Activated gamma-delta T cell treated with Interleukin-2 at 50 U/mL for 16 hours (primary cell): ENCODE measurements at places on chromosomes 7 and 10.

DNA sequence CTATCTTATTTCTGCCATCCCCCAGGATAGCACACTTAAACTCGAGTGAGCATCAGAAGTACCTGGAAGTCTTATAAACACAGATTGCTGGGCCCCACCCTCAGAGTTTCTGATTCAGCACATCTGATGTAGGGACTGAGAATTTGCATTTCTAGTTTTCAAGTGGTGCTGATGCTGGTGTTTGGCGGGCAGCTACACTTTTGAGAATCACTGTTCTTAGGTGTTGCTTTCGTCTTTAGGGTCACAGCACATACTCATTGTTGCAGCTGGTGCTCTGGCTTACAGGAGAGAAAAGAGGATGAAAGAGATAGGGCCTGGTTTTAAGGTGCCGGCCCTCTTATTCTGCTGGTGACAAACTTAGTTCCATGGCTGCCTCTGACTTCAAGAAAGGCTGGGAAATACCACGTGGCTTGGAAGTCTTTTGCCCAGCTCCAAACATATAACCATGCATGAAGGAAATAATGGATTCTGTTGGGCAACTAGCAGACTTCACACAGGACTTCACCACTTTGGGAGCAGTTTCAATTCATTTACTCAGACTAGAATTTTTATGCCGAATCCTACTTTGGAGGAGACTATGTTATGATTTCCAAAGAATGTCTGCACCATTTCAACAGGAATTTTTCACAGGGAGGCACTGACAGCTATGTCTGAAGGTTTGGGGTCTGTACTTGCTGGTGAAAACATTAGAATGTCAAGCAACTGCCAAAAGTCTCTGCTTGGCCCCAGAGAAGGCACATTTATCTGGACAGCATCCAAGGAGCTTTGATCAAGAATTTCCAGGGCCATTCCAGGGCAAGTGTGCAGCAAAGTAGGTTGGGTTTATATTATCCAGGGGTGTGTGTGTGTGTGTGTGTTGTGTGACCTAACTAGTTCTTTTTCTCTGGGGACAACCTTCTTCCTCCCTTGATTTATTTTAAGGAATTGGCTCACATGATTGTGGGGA, 6.9 kb upstream of the MINDY4 start:
- DNase-seq: no peak

GRCh38 chr7:68304536-68304935, 1293.7 kb upstream of the AUTS2 start:
- DNase-seq: no peak

- no peak for DNase-seq
Observed at GRCh38 chr10:98270073-98270740, 2.2 kb upstream of the LOXL4 start.

DNA sequence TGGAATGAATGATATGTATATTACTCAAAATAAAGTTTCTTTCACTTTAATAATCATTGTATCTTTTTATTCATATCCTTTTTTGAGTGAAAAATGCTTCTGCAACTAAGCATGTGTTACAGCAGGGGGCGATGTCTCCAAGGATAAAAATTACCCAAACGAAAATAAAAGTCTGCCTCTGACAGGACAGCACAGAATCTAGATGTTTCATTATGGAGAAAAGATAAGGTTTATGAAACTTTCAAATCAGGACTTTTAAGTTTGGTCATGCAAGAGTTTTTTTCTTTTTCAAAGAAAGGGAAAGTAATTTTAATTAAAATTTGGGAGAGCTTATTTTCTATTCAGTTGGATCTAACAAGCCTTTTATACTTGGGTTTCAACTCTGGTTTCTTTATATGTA, 48.4 kb downstream of the TES start:
- DNase-seq: peak; percentile 11

DNA sequence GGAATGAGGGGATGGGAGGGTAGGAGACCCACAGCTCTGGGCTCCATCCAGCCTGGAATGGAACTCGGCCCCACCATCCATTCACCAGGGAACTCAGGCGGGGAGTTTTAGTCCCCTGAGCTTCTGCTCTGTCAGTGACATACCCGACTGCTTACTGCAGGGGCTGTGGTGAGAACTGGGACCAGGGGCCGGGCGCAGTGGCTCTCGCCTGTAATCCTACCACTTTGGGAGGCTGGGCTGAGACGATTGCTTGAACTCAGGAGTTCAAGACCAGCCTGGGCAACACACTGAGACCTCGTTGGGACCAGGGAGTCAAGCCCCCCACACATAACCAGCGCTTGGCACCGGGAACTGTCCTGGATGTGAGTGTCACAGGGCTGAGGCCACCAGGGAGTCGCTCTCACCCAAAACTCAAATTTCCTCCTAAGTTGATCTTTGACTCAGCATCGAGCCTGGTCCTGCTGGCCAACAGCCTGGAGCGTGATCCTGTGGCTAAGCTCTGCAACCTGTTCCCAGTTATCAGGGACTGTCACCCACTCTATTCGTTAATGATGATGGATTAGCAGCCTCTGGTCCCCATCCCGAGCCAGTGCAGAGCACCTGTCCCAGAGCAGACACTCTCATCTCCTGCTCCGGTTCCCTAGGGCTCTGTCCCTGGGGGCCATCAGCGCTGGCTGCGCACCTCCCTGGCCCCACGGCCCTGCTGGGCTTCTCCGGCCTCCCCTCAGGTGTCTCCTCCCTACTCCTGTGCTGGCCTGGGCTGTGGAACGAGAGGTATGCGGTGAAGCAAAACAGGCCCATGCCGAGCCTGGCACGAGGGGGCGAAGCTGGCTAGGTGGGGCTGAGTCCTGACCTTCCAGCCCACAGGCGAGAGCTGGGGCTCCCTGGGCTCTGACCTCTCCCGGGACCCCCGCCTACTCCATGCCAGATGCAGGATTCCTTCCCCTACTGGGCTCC, 902 bp upstream of the CLDN15 start:
- no peak for DNase-seq

GRCh38 chr7:3486841-3487240, 185.8 kb downstream of the SDK1 start:
- no peak for DNase-seq

DNA sequence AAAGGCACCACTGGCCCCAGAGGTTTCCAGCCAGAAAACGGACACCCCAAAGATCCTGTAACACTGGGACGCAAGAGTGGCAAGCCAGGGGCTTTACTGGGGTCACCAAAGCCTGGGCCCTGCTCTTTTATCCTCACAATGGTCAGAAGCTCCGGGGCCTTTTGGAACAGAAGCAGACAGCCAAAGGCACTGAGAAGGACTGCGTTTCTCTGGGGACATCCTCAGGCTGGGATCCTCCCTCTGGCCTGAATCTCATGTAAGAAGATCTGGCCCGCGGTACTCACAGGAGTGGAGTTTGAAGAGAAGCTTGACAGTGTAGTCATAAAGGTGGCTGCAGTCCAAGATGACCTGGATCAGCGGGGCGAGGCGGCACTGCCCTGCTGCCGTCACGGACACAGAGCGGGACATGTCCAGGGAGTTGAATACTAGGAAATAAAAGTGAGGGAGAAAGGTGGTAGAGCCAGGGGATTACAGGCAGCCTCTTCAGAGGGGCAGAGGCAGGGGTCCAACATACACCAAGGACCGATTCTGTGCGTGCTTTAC, 81.4 kb downstream of the SPDYE5 start:
- no peak for DNase-seq

DNA sequence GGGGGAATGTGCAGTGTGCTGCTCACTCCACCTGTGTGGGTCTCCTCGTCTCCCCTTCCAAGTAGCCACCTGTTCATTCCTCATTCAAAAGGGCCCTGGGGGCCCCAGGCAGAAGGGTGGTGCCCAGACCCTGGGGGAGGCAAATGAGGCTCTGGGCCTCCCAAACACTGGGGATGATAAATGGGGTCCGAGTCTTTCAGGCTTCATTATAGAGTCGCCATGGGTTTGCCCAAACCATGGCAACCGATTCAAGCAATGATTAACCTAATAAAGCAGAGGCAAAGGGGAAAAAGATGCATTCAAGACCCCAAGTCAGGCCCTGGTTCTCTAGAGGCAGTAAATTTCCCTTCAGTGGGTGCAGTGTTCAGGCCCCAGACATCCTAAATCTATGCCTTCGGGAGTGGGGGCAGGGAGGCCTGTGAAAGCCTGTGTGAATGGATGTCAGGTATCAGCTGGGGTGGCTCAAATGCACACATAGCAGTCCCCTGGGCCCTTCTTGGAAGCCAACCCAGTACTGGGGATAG, 10.4 kb downstream of the NEUROG3 start:
- DNase-seq: no peak

DNA sequence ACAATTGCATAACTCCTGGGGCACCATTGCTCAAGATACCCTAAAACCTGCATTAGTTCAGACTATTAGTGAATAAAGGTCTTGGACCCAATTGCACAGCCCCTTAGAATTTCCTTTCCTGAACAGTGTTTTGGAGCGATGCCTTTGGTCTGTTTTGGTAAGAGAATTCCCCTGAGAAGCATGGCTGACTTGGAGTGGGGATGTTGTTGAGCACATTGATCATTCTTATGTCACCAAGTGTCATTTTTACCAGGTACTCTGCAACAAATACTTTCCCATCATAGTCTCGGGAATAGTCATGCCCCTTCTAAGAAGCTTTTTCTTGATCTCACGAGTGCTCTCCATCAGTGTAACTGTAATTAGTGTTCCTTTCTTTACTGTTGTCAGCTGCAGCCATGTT, 229.7 kb downstream of the GFRA1 start:
- no peak for DNase-seq

- DNase-seq: no peak
Observed at GRCh38 chr10:63227207-63227895, 94.2 kb downstream of the NRBF2 start.

GRCh38 chr7:3517344-3517743, 216.3 kb downstream of the SDK1 start:
- DNase-seq: no peak

DNA sequence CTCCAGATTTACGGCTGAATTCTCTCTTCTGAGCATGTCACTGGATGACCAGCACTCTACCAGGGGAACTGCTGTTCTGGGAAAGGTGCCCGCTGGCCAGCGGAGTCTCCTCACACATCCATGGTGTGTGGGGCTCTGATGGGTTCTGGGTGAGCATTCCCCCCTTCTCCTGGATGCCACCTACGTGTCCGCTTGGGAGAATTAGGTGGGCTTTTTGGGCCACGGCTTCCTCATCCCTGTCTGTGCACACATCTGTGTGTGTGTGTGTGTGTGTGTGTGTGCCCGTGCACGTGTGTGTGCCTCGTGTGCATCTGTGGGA, 163.0 kb downstream of the DNAJB6 start:
- DNase-seq: no peak

GRCh38 chr10:79391231-79392019, 44.2 kb downstream of the PPIF start:
- no peak for DNase-seq

DNA sequence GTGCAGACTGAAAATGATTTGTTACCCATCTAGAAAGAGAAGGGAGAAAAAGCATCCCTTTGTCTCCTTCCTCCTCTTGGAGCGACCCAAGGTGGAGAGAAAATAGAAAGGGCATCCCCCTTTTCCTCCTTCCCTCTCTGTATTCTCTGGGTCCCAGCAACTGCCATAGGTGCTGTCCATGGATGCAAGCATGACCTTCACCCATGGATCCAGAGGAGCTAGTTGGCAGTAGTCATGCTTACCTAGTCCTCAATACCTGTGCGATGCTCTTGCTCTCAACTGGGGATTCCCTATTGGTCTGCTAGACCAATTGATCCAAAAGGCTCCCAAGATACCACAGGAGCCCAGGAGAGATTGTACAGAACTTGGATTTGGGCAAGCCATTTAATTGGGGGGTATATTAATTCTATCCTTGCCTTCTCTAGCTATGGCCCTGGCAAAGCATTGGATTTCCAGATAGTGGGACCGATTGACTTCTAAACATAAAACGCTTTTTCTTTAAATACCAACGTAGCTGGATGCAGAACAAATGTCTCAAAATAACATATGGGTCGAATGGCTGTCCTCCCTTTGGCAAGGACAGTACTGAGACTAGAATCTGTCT, 547.8 kb upstream of the IGFBP3 start:
- DNase-seq: no peak

GRCh38 chr7:140267381-140268226, 90.8 kb upstream of the KDM7A start:
- DNase-seq: no peak

- DNase-seq: no peak
Observed at GRCh38 chr10:116690356-116691322, 51.7 kb downstream of the HSPA12A start.

DNA sequence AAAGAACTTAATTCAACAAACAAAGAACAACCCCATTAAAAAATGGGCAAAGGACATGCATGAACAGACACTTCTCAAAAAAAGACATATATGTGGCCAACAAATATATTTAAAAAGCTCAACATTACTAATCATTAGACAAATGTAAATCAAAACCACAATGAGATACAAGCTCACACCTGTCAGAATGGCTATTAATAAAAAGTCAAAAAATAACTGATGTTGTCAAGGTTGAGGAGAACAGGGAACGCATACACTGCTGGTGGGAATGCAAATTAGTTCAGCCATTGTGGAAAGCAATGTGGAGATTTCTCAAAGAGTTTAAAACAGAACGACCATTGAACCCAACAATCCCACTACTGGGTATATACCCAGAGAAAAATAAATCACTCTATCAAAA, 19.1 kb downstream of the ZFAND4 start:
- no peak for DNase-seq

- DNase-seq: no peak
Observed at GRCh38 chr7:15439853-15440252, 122.0 kb downstream of the AGMO start.

- no peak for DNase-seq
Observed at GRCh38 chr10:124032971-124033886, 60.2 kb downstream of the CHST15 start.

- no peak for DNase-seq
Observed at GRCh38 chr10:79093658-79094411, 25.1 kb downstream of the ZMIZ1 start.

DNA sequence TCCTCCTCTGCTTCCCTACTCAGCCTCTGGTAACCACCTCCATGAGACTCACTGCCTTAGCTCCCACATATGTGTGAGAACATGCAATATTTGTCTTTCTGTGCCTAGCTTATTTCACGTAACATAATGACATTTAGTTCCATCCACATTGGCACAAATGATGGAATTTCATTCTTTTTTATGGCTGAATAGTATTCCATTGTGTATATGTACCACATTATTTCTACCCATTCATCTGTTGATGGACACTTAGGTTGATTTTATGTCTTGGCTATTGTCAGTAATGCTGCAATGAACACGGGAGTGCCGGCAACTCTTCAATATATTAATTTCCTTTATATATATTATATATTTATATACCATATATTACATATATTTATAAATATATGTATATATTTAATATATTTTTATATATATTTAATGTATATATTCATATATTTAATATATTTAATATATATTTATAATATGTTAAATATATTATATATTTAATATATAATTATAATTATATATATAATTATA, 1046.9 kb downstream of the DNAJB9 start:
- no peak for DNase-seq

DNA sequence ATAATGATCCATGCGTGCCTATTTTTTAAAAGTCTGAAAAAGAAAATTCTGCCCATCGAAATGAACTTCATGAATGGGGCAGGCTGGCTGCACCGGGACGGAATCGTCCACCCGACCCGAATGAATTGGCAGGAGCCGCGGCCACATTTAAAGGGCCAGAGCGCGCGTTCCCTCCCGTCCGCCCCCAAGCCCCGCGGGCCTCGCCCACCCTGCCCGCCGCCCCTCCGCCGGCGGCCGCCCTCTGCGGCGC, 319 bp upstream of the GATA3 start:
- no peak for DNase-seq
